ENCODE measurements at places on chromosomes 11 and 22.

DNA sequence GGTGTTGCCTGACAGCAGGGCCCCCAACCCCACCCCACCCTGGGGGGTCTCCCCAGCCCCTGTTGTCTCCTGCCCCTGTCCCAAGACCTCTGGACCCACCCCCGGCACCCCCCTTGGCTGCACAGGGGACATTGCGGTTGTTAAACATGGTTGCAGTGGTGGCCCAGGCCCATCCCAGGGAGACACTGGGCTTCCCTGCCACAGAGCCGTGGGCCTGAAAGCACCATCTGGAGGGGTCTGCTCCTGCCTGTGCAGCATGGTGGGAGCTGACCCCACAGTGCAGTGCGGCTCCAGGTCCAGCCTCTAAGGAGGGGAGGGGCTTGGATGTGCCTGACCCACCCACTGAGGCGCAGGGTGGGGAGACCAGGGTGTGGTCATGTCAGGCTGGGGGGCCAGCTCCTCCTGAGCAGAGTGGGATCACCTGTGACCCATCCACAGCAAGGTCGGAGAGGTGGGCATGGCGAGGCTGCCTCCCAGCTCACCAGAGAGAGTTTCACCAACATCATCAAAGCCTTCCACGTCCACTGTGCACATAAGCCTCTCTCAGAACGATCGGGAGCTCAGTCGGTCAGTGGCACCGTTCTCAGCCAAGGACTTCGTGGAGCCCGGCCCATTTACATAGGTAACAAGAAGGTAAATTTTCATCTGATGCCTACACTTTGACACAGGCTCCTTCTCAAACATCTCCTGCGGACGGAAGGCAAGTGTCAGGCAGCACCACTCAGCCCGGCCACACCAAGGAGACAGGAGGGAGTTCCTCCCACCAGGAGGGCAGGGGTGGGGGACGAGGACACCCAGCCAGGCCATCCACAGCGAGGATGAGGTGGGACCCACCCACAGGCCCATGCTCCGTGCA is 201.1 kb downstream of the BRD1 start:
- DNase-seq: no peak

- DNase-seq: no peak
Observed at GRCh38 chr11:33778675-33779074, 4.4 kb upstream of the FBXO3 start.

DNA sequence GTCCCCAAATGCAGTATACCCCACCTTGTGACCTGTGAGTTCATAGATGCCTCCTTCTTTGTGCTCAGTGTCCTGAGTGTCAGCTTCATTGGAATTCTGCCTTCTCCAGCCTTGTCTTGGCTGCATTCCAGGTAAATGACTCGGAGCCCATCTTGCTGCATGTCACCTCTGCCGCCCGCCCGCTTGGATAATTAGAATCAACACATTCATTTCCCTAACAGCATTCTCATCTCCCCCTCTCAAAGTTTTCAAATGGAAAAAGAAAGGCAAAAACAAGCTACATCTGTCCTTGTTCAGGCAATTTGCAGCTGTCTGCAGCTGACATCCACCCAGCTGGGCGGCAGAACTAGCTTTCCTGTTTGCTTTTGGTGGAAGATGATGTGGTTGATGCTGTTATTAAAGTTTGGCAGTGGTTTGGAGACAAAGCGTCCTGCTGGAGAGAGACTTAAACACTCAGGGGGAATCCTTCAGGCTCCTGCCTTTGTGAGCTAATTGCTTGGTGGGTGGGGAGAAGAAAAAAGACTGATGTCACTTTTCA is 198.8 kb upstream of the SEZ6L start:
- no peak for DNase-seq

GRCh38 chr11:6628526-6628925 is 9.3 kb upstream of the TPP1 start:
- peak; percentile 53 for DNase-seq

GRCh38 chr11:117199916-117200812 is 994 bp downstream of the TAGLN start:
- DNase-seq: no peak

DNA sequence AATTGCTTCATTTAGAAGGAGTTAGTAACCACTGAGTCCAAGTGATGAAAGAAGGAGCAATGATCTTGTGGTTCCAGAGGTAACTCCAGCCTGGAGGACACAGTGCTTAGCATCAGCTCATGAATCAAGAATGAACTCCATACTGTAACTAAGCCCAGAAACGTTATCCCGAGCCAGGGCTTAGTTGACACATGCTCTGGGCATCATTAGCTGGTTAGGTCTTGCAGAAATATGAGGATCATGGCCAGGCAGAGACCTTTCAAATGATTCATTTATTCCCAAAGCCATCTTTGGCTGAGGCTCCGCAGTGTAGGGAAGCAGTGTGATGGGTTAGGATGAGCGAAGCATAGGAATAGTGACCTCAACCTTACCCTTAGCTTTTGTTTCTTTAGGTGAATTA is 277.4 kb downstream of the FAM76B start:
- no peak for DNase-seq

- DNase-seq: no peak
Observed at GRCh38 chr11:74403607-74404321, 5.5 kb upstream of the PGM2L1 start.

- no peak for DNase-seq
Observed at GRCh38 chr11:33900159-33900840, 8.4 kb upstream of the LMO2 start.

DNA sequence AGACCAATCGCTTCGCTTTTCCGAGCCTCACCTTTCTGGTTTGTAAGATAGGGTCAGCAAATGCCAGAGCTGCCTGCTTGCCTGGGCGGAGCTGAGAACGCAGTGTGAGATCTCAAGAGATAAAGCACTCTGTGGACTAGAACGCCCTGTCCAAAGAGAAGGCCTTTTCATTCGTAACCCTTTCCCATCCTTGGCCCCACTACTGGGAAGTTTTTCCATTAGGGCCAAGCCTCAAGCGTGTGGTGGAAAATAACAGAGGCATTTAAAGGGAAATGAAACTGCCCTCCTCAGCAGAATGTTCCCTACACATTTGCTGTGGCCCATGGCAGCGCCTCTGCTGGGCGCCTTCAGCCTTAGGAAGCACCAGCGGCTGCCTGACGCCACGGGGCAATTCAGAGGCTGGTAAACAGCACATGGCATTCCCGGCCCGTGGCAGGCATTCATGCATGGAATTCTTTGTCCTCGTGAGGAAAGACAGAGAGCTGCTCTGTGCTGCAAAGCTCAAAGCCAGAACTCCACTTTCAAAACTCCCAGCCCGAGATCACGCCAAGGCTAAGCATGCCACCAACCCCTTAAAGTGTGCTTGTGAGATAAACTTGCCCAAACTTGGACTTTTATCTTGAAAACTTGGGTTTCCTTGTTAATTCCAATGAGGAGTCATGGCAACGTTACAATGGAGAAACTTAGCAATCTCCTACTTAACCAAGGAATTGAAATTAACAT is 38.1 kb downstream of the AHNAK start:
- no peak for DNase-seq

DNA sequence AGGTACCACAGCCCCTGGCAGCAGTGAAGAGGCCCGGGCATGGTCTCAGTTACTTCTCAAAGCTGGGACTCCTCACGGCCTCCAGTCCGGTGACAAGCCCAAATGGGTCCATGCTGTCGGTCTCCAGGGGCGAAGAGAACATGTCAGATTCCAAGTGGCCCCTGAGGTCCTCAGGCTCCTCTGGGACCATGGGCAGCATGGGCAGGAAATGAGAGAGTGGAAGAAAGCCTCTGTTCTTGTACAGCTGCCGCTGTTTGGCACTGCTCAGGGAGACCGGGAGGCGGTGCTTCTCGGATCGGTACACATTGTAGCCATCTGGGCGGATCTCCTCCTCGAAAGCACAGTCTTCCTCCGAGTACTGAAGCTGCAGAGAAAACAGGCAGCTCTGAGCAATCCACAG is 4.6 kb downstream of the FGF19 start:
- peak; percentile 41 for DNase-seq

DNA sequence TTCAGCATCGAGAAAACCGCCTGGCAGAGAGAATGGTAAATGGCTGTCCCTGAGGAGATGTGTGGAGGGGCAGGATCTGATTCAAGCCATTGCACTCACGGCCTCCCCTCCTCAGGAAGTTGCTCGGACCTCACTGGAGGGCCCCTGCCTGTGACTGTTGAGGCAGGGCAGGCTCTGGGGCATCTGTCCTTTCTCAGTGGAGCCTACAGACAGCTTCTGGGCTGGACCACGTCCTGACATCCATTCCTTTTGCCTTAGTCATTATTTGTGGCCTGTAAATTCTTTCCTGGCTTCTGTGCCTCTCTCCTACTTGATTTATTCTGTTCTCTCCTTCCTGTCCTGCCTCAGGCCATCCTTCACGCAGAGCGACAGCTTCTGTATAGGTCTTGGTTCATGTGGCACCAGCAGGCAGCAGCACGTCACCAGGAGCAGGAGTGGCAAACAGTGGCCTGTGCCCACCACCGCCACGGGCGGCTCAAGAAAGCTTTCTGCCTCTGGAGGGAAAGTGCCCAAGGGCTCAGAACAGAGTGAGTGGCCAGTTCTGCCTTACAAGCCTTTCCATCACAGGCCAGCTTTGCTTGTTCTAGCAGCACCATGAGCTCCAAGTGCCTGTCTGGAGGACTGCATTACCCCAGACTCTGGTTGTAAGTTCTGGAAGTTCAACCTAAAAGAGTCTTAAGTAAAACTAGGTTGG is 59.6 kb downstream of the PISD start:
- DNase-seq: no peak

GRCh38 chr22:20299746-20300136 is 20.1 kb downstream of the DGCR6L start:
- no peak for DNase-seq

DNA sequence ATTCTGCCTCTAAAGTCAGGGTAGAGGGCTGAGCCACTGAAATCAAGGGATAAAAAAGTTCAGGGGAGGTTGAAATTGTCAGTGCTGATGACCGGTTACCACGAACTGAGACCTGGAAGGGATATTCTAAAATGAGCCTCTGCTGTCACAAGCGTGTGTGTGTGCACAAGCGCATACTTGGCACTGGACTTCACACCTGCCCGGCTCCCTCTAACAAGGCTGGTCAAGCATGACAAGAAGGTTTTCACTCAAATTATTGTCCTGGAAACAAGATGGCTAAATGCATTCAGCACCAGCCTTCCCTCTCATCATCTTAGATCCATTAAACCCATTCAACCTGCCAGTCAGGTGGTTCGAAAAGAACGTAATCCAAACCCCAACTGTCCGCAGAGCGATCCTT is 54.8 kb upstream of the CECR2 start:
- peak; percentile 12 for DNase-seq
